ENCODE measurements at places on chromosomes 2 and 18.
A peak's percentile ranks its signal among the peaks of the same experiment; 100 is the strongest.

GRCh38 chr2:210503001-210503623, 26.6 kb upstream of the LANCL1 start:
- peak; percentile 39 for DNase-seq

- DNase-seq = no peak
Observed at GRCh38 chr2:59232394-59233165, 991.5 kb upstream of the FANCL start.

- DNase-seq = no peak
Observed at GRCh38 chr2:238839428-238839827, 8.5 kb upstream of the TWIST2 start.

DNA sequence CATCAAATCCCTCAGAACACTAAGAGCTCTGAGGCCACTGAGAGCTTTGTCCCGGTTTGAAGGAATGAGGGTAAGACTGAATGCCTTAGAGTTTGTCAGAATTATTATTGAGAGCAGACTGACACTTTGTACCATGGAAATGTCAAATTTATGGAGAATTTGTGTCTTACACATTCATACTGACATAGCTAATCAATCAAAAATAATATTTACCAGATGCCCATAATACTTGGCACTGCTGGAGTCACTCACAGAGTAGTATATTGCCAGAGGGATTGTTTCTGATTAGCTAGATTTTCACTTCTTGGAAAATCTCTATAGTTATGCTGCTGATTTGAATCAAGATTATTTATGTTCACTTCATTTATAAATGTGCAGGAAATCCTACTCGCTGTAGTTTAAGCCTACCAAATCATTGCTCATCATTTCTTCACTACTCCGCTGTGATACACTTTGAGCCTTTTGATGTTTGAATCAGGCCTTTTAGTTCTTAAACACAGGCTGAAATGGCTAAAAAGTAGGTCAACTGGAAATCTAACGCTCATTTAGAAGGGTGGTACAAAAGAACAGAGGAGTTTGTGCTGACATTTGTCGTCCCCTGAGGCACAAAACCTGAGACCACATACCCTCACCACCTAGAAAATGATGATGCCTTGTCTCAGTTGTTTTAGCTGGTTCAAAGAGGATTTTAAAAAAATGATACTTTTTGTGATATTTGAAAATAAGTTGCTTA, 96.1 kb upstream of the CSRNP3 start:
- DNase-seq = no peak

DNA sequence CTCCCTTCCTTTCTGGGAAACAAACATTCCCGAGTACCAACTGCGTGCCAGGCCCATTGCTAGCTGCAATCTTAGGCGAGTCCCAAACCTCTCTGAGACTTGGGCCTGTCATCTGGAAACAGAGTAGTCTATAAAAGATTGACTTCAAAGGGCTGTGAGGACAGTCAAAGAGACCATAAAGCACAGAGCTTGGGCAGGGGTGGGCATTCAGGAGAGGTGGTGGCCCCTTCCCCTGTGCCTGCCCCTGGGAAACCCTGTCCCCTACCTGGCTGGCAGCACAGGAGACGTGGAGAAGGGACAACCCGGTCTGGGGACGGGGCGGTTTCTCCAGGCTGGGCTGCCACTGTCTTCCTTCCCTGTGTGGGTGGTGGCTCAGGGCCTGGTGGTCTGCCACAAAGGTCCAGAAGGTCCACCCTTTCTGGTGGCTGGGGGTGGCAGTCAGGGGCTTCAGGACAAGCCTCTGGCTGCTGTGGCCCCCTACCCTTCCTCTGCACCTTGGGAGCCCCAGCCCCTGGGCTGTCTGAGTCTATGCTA, 33.9 kb upstream of the FOSL2 start:
- no peak for DNase-seq

- no peak for DNase-seq
Observed at GRCh38 chr18:74861154-74861553, 263.5 kb downstream of the ZNF407 start.

DNA sequence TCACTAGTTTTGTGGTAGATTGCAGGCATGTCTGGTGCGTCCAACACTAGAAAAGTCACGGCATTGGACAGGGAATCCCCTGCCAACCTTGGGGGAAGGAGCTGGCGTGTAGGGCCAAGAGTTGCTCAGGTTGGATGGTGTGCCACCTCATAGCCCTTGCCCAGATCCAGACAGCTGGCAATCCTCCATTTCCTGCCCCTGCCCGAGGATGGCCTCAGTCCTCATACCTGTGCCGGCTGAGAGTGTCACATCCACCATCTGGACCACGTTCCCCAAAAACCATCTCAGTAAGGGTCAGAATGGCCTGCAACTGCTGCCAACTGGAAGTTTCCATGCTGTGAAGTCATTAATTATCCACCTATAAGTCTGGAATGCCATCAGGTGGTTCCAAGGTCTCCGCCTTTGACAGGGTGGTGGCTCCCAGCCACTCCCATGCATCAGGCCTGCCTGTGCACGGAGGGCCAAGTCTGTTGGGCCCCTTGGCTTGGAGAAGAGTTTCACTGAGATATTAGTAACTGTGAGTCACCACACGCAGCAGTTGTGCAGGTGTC, 55.0 kb downstream of the IMPA2 start:
- DNase-seq = no peak
